ENCODE measurements at places on chromosomes 1 and 21.
A peak's percentile ranks its signal among the peaks of the same experiment; 100 is the strongest.

DNA sequence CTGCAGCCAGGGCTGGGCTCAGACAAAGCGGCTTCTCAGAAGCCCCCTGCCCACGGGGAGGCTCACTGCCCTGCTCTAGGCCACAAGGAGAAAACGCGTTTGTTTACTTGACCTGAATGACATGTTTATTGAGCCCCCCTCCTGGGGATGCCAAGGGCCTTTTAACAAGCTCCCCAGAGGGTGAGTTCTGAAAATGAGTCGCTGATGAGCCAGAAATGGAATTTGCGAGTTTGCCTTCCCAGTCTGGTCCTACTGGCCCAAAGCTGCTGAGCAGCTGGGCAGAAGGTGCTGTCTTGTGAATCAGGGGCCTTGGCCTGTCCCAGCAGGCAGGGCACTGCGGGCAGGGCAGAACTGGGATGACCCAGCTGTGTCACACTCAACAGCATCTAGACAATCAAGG lies 120.6 kb downstream of the SYF2 start:
- DNase-seq: no peak

DNA sequence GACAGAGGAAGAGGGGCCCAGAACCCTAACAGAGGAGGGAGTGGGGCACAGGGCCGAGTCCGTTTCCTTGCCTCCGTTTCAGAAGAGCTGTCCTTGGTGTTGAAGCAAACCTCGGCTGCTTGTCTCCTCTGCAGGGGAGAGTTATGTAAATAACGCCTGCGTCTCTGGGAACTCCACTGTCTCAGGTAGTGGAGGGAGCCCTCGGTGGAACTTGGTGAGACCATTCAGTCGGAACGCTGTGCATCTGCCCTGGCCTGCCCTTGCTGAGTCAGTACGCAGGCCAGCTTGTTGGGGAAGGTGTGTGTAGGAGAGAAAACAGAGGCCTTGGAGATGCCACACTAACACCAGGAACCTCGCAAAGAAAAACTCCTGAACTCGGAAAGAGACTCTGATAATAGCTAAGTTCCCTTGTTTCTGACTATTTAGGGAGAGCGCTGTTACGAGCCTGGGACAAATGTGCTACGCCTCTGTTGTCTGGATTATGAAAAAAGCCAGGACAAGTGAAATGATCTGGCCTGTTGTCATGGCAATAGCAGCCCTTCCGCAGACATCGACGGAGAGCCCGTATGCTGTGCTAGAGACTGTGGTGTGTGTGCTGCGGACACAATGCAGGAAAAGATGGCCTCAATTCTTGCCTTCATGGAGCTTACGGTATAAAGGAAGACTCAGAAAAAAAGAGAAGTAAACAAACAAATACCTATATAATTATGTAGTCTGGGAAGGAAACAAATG lies 94.6 kb upstream of the AKT3 start:
- no peak for DNase-seq

DNA sequence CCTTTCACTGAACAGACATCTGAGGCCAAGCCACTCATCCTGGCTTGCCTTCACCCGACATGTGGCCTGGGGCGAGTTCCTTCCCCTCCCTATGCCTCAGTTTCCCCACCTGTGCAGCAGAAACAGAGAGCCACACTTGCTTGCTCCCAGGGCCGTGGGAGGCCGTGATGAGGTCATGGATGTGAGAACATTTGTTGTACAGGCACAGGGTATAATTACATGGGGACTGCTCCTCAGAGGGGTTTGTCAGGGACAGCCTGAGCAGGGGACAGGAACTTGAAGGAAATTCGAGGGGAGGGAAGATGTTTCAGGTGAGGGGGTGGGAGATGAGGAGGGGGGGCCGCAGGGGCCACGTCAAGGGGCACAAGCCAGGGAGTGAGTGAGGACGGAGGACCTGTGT lies 56.1 kb downstream of the ALPL start:
- DNase-seq: no peak

DNA sequence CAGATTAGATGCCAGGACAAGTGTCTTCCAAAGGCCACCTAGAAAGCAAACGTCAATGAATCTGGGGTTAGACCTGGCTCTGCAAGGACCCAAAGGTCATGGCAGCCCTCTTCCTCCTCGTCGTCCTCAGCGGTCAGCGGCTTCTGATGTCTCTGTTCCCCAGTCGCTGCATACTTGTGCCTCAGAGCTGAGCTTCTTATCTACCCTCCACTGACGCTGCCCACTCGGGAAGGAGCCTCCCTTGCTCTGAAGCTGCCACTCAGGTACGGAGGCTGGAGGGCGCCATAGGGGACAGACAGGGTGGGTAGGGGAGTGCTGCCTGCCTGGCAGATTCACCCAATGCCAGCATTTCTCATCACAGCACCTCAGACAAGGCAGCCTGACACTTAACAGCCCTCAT lies 11.4 kb upstream of the UMODL1 start:
- DNase-seq: no peak

DNA sequence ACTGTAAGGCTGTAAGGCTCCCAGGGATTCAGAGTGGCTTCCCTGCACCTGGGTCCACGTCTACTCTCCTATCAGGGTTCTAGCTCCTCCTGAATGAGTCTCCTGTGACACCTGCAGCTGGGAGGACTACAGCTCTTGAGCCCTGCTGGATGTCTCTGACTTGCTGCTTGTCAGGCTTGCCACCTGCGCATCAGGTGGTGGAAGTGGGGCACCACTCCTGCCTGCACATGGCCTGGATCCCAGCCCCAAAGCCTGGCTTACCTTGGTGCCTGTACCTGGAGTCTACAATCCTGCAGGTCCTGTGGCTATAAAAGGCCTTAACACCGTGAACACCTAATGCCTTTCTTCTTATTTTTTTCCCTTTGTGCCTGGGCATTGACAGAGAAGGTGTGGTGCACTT lies 82.2 kb downstream of the FAM78B start:
- DNase-seq: no peak

DNA sequence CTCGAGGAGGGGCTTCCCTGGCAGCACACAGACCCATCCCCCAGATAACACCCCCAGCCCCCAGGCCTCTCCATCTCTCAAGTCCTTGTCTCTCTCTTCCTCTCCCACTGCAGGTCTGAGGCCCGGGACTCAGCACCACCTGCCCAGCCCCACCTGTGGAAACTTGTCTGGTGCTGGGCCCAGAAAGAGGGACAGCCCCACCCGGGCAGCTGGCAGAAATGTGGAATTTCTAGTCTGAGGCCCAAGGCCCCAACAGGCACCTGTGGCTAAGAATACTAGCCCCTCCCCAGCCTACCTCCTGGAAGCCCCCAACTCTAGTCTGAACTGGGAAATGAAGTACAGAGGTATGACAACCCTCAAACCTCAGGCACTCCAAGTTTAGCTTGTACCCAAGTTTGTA lies 15.4 kb downstream of the TTC39A start:
- no peak for DNase-seq

GRCh38 chr21:45415188-45415942 lies 10.4 kb downstream of the COL18A1 start:
- DNase-seq: no peak

- no peak for DNase-seq
Measured at GRCh38 chr1:27398405-27399149, 6.2 kb downstream of the GPR3 start.

DNA sequence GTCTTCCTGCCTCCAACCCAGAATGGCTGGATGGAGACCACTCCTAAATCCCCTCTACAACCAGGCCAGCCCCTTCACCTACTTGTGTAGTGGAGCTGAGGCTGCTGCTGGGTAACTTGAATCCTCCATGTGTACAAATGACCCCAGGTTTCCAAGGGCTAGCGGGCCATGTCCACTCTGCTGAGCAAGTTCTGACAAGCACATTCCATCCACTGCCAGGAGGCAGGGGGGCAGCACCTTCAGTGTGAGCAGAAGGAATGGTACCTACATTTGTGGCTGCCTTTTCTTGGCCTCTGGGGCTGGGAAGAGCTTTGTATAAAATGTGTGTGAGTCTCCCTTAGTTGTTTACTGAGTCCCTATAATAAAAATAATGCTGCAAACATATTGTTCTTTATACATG lies 14.5 kb downstream of the KIAA0040 start:
- DNase-seq: no peak

DNA sequence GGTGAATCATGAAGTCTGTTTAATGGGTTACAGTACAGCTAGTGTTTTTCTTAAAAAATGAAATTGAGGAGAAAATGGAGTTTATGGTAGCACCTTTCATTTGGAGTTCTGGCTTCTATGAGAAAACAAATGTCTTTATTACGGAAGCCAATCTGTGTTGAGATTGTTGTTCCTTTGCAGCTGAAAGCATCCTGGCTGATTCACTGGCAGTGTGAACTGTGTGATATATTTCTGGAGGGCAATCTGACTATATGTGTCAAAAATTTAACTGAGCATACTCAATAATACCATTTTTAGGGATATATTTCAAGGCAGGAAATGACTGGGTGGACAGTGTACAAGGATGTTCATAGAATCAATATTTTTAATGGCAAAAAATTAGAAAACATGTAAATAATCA lies 46.6 kb upstream of the LYST start:
- no peak for DNase-seq

DNA sequence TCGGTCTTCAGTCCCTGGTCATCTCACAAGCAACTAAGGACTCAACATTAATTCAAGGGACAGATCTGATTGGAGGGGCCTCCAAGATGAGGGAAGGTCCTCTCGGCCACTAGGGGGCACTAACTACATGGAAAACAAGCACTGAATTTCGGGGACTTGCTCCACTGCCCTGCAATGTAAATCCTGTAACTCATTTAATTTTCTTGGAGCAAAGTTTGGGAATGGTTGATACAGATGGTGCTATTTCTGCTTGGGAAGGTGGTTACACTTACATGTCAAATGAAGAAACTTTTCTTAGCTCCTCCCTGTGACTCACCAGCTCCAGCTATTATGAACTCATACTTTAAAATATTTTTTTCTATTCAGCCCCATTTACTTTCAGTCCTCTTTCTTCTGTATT lies 97.4 kb upstream of the KCNJ15 start:
- DNase-seq: peak; percentile 42

DNA sequence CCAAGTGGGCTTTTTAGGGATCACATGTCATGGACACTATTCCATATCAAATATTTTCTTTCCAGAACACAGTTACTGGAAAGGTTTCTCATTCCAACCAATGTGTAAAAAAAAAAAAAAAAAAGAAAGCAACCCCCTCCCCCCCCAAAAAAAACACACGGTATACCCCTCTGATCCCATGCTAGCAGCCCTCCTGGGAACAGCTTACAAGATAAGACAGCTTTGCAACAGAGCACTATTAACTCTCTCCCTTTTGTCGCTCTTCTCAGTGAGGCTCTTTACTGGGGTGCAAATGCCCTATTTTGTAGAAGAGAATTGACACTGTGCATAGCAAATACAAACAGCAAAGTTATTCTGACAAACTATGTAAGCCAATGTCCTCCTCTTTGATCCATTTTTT lies 161.2 kb downstream of the NTMT2 start:
- no peak for DNase-seq

GRCh38 chr1:55039342-55040082 lies at the start of gene PCSK9:
TSS of gene PCSK9 (plus strand) at chr1:55039548. CDS start at chr1:55039838, 290 bp downstream.
- peak; percentile 79 for DNase-seq

DNA sequence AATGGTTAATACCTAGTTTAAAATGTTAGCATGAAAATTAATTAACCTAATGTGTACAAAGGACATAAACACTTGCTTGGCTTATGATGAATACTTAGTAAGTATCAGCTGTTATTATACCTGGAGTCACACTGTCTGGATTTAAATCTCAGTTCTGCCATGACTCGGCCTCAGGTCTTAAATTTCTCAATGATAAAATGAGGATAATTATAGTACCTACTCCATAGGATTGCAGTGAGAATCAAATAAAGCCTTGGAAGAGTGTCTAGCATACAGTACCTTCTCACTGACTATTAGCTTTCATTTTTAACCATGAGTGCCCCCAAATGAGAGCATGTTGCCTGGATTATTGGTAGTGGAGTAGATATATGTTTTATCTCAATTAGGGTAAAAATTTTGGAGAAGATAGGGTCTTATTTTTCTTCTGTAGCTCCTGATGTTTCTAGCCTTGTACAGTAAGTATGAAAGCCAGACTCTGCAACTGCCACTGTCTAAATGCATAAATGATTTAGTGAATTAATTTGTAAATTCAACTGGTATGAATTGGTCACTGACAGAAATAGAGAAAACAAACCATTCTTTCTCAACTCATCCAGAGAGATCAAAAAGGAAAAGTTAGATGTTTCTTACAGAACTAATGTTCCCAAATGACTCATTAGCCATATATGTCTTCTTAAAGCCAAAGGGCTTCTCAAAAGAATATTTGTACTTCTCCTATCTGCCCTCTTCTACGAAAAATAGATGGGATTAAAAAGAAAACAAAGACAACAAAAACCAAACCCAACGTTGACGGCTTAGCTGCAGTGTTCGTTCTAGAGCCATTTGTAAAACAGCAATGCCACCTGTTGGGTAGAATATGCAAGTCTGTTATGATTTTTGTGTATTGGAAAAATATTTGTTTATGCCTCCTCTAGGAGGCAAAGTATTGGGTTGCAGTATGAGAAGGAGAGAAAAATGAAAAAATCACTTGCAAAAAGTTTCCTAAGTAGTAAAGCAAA lies 53.8 kb upstream of the MROH9 start:
- DNase-seq: peak; percentile 15

DNA sequence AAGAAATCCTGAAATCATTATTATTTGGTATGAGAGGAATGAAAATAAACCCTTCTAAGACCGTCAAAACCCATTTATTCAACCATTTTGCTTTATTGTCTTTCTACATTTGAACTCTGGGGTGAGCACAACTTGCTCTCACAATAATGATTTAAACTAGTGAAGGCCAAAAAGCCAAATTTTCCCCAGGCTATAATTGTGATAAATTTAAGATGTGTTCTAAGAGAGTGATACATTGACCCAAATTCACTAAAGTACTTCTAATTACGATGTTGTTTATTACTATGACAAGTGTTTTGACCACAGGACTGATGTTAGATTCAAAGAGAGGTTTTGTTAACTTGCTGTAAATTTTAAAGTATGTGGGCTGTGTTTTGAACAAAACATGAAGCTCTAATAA lies 670.9 kb upstream of the NR5A2 start:
- no peak for DNase-seq

- DNase-seq: no peak
Measured at GRCh38 chr1:69221524-69221923, 346.2 kb upstream of the LRRC7 start.

DNA sequence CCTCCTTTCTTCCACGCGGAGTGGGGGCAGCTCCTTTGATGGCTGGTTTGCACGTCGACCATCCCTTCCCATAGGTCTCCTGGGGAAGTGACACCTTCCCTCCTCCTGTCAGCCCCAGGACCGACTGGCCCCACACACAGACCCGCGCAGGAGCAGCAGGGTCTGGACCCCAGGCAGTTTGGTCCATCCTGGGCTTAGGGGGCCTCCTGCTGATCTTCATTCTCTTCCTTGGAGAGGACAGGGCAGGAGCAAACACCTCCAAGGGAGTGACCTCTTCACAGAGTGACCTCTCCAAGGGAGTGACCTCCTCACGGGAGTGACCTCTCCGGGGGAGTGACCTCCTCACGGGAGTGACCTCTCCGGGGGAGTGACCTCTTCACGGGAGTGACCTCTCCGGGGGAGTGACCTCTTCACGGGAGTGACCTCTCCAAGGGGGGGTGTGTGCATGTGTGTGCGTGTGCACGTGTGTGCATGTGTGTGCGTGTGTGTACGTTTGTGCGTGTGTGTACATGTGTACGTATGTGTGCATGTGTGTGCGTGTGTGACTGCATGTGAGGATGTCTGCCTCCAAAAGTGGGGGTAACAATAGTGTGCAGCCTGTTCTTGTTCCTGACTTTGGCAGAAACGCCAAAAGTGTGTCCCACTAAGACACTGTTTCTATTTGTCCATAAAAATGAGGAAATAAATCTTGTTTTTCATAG lies 29.8 kb downstream of the COL6A1 start:
- no peak for DNase-seq

GRCh38 chr1:100536031-100536430 lies 1.9 kb upstream of the GPR88 start:
- DNase-seq: no peak

GRCh38 chr1:27527890-27528817 lies 38.2 kb upstream of the WASF2 start:
- DNase-seq: peak; percentile 64
